Femur (tissue), 1 donor: ENCODE measurements at places on chromosomes 2 and 18.

GRCh38 chr2:183070942-183071844 lies 7.4 kb upstream of the DUSP19 start:
- DNase-seq, result no peak

- DNase-seq, result no peak
Measured at GRCh38 chr18:50151926-50152325, 43.0 kb downstream of the MYO5B start.

DNA sequence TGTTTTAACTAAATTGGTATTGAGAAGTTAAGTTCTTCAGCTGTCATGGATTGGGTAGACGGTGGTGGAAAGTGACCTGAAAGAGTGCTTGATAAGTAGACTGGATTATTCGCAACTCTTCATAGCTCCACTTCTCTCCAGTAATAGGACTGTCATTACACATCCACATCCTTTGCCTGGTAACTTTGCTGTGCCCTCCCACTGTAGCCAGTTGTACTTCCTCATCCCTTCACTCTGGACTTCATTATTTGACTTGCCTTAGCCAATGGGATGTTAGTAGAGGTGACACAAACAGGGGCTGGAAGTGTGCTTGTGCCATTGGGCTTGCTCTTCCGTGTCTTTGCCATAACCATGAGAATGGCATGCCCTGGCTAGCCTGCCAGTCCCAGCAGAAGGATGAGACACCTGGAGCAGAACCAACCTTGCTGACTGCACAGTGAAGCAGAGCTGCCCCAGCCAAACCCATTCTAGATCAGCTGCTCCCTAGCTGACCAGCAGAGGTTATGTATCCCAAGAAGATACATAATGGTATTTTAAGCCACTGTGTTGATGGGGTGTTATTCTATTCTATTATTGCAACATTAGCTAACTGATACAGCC lies 16.9 kb downstream of the QPCT start:
- no peak for DNase-seq

DNA sequence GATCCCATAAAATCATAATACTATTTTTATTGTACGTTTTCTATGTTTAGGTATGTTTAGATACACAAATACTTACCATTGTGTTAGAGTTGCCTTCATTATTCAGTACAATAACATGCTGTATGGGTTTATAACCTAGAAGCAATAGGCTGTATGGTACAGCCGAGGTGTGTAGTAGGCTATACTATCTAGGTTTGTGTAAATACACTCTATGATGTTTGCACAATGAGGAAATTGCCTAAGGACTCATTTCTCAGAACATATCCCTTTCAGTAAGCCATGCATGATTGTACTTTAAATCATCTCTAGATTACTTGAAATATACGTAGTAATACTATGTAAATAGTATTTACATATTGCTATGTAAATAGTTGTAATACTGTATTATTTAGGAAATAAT lies 156.7 kb downstream of the CDCA7 start:
- DNase-seq, result no peak

- DNase-seq, result no peak
Measured at GRCh38 chr2:45117383-45117782, 108.1 kb upstream of the SIX2 start.

DNA sequence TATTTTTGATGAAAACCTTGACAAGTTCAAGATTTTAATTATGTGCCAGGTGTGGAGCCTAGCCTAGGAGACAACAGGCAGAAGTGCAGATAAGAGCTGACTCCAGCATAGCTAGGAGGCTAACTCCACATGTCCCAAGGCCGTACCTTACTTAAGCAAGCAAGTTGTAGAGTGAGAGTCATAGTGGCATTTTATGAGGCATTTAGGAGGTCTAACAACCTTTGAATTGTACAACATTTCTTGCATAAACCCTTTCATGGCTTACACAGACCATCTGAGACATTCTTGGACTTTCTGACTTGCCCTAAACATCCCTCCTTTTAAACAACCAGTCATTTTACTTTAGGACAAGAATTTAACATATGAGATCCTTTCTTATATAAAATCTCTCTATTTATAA lies 8.3 kb upstream of the SUCLG1 start:
- DNase-seq, result no peak

DNA sequence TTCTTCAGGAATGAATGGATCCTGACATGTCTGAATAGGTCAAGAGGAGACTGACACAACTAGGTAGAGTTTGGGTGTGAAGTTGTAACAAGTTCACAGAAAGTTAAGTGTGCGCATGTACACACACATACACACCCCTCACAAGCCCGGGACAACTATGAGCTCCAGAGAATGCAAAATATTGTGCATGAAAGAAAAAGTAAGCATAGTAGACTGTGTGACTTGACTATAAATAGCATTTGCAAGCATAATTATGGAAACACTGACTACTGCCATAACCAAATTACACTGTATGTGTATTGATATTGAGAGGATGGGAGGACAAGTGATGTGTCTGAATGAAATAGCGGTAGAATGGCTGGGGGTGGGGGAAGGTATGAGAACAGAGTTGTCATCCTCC lies 157.1 kb upstream of the NCK2 start:
- DNase-seq, result no peak

DNA sequence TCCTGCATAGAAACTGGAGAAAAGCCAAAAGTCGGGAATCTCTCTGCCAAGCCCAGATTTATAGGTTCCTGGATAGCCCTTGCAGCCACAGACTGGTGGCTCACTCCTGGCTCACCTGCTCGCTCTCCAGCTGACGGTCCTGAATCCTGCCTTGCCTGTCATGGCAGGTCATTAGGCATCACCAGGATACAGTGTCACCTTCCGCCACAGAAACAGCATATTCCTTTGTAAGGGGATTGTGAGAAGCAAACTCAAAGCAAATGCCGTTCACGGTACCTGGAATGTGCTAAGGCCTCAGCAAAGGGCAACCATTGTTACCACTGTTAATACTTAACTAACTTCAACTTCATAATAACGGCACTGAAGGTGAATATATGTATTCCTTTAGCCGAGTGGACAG lies 57.1 kb upstream of the GPR45 start:
- no peak for DNase-seq

- DNase-seq, result no peak
Measured at GRCh38 chr2:132884705-132885104, 214.7 kb upstream of the LYPD1 start.

- no peak for DNase-seq
Measured at GRCh38 chr2:192971981-192972380, 777.2 kb upstream of the TMEFF2 start.

- DNase-seq, result peak; percentile 10
Measured at GRCh38 chr2:239469106-239469960, 68.5 kb upstream of the HDAC4 start.

- DNase-seq, result peak; percentile 54
Measured at GRCh38 chr2:26911911-26912861, 58.3 kb upstream of the MAPRE3 start.

DNA sequence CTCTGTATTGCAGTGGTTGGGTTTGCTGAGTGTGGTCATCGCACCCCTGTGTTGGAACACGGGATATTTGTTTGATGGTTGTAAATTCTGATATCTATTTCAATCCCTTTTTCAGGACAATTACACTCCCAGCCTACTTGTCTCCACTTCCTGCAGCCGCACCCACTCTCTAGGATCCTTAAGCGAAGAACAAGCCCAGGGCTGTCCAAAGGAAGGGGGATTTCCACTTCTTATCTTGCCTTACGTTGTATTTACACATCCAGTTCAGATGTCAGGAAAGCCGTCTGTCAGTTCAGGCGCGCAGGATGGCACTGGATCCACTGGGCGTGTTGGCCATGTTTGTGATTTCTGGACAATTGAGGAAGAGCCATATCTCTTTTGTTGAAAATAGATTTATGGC lies 834.5 kb upstream of the SALL3 start:
- no peak for DNase-seq

DNA sequence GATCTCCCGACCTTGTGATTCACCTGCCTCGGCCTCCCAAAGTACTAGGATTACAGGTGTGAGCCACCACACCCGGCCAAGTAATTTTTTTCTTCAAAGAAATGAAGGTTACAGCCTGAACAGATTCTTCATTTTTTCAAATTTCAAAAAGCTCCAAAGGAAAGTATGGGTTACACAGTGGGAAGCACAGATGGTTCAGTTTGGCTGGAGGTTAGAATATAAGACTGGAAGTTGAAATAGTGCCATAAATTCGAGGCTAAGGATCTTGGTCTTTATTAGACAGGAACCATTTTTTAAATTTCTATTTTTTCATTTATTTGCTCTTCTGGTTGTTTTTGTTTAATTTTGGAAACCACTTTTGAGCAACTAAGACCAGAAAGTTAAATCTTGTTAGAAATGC lies 120.0 kb downstream of the STK39 start:
- DNase-seq, result no peak

GRCh38 chr2:33104726-33105125 lies 158.0 kb downstream of the LTBP1 start:
- no peak for DNase-seq

- DNase-seq, result no peak
Measured at GRCh38 chr2:64601785-64602391, 51.8 kb downstream of the SERTAD2 start.

GRCh38 chr2:132662732-132663131 lies 7.3 kb downstream of the LYPD1 start:
- DNase-seq, result no peak

- DNase-seq, result no peak
Measured at GRCh38 chr2:58157754-58158153, 83.4 kb downstream of the FANCL start.

GRCh38 chr2:197517150-197517549 lies 1.3 kb downstream of the MOB4 start:
- DNase-seq, result no peak

- no peak for DNase-seq
Measured at GRCh38 chr2:170162271-170162632, 15.7 kb upstream of the MYO3B start.

GRCh38 chr2:76444732-76445131 lies 734.0 kb upstream of the GCFC2 start:
- DNase-seq, result no peak

DNA sequence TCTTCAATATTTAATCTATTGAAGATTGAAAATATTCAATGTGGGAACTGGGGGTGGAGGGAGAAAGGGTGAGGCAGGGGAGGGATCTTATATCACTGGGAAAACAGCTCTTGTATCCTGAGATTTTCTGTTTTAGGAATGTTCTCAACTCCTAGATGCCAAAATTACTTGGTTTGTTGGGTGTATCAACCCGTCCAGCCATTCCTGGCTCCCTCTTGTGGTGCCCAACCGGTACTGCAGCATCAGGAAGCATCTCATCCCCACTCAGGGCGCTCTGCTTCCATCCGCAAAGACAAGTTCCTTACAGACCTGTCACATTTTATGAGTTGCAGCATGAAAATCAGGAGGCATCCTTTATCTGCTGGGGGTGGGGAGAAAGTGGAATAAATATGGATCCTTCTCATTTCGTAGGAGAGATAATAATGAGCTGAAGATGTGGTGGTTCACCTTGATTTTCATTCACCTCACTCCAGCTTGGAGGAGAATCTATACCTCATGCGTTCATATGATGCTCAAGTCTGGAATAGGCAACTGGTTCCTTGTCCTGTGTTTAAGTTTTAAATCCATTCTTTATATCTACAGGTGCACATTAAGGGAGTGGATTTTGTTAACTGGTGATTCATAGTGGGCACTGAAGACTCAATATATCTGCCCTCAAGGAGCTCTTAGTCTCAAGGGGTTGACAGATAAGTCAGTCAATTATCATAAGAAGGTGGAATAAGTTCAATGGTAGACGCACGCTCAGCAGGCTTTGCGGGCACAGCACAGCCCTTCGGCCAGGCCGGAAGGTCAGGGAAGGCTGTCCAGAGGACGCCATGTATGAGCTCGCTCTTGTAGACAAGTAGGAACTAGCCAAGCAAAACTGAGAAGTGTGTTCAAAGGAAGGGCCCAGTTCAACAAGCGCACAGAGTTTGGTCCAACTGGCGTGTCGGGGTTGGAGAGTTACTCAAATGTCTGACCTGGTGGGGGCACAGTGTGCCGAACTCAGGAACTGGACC lies 127.3 kb downstream of the RNF144A start:
- DNase-seq, result peak; percentile 67

- DNase-seq, result no peak
Measured at GRCh38 chr2:217102956-217103355, 243.1 kb upstream of the TNP1 start.

DNA sequence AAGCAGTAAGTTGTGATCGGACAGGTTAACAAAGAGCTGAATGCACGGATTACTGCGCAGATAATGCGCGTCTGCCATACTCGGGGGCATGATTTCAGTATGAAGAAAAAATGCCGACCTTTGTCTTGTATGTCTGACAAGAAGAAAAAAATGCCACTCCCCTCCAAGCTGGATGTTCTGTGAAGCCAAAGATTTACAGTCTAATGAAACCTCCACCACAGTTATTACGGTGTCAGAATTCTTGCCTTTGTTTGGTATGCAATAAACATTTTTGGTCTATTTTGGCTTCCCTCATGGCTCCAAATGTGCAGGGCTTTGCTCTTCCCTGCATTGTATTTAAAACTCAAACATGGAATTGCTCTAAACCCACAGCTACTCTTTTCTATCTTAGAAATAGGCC lies 72.2 kb upstream of the THUMPD2 start:
- DNase-seq, result no peak

- DNase-seq, result no peak
Measured at GRCh38 chr2:101679801-101680487, 17.6 kb upstream of the MAP4K4 start.

- DNase-seq, result no peak
Measured at GRCh38 chr18:7764405-7764804, 197.3 kb downstream of the PTPRM start.

GRCh38 chr2:17226941-17227490 lies 291.2 kb downstream of the RAD51AP2 start:
- DNase-seq, result no peak

- DNase-seq, result no peak
Measured at GRCh38 chr18:72530622-72531021, 13.5 kb downstream of the CBLN2 start.

GRCh38 chr18:48580782-48581181 lies 42.0 kb downstream of the CTIF start:
- DNase-seq, result peak; percentile 73

- no peak for DNase-seq
Measured at GRCh38 chr18:50850307-50851065, 28.4 kb upstream of the ME2 start.

DNA sequence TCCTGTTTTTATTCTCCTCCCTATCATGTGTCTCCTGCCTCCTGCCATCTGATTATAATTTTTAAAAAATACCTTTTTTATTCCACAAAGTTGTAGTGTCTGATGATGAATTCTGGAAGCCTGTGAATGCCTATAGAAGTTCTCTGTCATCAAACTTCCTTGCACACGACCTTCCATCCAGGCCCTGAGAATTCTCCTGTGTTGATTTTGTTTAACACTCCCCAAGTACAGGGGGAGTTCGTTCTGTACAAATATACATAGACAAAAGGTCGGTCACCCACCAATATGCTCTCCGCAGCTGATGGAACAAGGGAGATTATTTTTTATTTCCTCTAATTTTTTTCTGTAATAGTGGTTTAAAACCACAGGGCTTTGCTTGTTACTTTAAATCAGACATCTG lies 232.5 kb downstream of the PIEZO2 start:
- DNase-seq, result no peak

DNA sequence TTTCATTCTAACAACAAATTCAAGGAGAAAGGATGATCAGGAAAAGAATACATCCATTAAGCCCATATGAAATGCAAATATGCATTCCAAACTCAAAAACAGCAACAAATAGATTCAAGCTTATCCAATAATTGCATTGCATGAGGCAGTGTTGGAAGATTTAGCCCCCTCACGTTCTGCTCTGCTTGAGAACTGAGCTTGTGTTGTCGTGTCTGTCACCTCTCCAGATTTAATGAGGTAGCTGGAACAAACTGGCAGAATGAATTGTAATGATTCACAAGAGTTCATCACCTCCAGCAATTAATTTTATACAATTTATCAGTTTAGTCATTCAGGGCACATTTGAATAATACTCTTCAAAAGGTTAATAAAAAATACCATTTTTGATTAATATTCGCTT lies 54.8 kb downstream of the AP1S3 start:
- no peak for DNase-seq

- DNase-seq, result peak; percentile 71
Measured at GRCh38 chr2:152594022-152594766, 123.1 kb downstream of the PRPF40A start.
